Stimulated activated CD8-positive, alpha-beta memory T cell treated with anti-CD3 and anti-CD28 coated beads, Interleukin-7, amount 100 ng/mL, for 4 hours (primary cell): ENCODE measurements at places on chromosomes 16 and 17.

DNA sequence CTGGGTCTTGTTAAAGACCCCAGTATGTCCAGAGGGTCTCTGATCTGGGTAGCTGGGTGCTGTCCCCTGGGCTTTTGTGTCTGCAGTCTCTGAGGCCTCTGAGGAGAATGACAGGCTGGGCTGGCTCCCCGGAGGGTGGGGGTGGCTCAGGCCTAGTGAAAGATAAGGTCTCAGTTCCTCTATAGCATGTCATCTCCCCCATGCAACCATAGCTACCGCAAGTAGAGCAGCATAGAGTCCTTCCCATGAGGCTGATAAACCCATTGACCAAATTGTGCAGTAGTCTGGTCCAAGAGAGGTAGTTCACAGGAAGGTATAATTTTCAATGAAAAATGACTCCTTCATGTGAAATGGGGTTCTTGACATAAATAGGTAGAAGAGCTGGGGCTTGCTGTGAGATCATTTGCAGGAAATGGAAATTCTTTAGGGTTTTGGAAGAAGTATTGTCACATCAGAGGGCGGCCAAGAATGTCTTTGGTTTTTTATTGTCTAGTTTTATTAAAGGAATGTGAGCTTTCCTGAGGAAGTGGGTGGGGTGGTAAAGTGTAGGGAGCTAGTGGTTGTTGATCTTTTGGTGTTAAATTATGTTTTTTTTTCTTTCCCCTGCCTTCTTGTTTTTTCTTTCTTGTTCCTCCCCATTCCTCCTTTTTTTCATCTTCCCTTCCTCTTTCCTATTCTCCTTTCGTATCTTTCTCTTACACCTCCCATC lies 21.0 kb downstream of the SLC7A6OS start:
- DNase-seq, result peak; percentile 34

DNA sequence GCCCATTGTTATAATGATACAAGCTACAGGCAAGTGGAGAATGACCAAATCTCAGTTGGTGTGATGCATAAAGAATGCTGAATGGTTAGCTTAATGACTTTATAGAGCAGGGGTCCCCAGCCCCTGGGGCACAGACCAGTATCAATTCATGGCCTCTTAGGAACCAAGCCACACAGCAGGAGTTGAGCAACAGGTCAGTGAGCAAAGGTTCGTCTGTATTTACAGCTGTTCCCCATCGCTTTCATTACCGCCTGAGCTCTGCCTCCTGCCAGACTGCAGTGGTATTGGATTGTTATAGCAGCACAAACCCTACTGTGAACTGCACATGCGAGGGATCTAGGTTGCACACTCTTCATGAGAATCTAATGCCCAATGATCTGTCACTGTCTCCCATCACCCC lies 114.0 kb upstream of the ZFHX3 start:
- no peak for DNase-seq

- no peak for DNase-seq
Measured at GRCh38 chr16:58418601-58419000, 26.3 kb downstream of the GINS3 start.

- no peak for DNase-seq
Measured at GRCh38 chr16:83100679-83101078, 473.9 kb downstream of the CDH13 start.

DNA sequence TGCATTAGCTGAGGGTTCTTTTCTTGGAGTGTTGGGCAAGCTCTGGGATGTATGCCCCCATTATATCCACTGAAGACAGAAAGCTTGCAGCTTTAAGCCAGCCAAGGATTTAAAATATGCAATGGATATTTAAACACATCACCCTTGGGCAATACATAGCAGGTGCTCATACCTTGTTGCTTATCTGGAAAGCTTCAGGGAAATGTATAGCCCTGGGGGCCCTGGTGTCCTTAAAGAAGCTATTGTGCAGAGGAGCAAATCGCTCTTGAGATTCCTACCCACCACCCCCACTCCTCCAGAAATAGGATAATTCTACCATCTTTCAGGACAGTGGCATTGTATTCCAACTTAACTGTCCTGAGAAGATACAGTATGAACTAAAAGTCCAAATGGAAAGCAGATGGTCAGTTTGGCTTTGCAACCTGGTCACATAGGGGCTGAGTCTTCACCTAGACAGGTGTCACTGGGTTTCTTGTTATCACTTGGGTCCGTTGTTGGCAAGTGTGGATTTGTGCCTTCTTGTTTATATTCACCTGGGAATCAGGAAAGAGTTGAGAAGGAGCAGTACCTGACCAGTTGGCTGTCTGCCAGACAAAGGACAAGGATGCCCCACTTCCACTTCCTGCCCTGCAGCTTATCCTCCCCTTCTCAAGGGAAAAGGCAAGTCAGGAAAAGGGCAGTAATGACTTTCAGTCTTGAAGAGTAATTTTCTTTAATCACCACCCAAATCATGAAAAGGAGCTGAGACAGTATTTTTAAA lies 3.4 kb downstream of the ANKRD40CL start:
- DNase-seq, result no peak

- no peak for DNase-seq
Measured at GRCh38 chr17:17386094-17386800, 83.1 kb downstream of the NT5M start.

- DNase-seq, result no peak
Measured at GRCh38 chr16:84834403-84834772, 14.6 kb downstream of the CRISPLD2 start.

DNA sequence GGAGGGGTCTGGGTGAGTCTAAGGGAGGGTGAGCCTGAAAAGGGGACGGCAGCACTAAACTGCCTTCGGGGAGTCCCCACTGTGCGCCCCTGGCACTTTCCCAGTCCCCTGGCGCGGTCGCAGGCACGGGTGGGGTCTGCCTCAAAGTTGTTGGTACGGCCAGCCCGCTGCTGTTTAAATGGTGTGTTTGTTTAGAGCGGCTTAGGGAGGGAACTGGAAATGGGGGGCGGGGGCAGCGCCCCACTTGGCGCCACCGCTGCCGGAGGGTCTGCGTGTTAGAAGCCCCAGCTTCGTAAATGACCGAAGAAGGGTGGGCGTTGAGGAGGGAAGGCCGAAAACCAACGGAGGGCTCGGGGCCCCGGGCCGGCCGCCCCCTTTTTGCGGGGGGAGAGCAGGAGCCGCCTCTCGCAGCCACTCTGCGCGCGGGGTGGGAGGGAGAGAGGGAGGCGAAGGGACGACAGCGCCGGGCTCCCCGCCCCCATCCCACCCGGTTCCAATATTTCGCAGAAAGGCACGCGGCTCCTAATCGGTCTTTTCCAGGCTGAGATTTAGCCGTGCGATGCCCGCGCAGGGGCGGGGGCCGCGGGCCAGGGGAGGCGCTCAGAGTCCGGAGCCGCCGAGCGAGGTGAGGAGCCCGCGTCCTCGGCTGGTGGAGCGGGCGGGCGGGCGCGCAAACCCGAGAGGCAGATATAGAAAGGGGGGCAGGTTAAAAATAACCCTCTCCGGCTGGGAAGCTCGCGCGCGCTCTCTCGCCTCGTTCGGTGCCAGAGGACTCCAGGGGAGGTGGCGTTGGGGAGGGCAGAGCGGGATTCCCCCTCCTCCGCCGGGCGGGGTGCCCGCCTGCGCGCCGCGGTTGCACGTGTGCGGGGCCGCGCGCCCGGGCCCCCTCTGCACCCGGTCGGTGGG lies 54.9 kb downstream of the SREBF1 start:
- DNase-seq, result no peak

- no peak for DNase-seq
Measured at GRCh38 chr17:19904924-19905323, 37.2 kb upstream of the ULK2 start.

DNA sequence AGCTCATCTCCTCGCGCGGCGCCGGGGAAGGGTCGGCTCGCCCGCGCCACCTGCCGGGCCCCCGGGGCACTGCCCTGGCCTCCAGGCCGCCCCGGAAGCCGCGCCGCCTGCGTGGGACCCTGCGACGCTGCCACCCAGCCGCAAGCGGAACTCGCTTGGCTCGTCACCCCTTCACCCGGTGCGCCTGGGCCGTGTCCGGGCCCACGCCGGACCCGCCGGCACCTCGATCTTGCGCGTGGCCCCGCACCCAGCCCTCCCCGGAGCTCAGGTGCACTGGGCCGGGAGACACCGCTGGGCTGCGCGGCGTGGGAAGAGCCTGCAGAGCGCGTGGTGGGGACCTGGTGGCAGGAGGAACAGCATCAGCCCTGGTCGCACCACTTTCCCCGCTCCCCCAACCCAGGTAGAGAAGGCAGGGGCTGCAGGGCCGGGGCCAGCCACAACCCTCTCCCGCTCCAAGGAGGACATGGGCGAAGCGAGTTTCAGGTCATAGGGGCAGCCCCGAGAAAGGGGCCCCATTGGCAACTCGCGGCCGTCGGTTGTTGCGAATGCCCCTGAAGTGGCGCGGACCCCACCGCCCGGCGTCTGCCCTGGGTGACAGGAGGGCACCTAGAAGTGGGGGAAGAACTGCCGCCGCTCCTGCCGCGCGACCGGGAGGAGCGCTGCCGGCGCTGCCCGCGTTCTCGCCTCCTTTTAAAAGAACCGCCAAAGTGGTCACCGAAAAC lies 363 bp upstream of the MIF4GD start:
- DNase-seq, result peak; percentile 66

DNA sequence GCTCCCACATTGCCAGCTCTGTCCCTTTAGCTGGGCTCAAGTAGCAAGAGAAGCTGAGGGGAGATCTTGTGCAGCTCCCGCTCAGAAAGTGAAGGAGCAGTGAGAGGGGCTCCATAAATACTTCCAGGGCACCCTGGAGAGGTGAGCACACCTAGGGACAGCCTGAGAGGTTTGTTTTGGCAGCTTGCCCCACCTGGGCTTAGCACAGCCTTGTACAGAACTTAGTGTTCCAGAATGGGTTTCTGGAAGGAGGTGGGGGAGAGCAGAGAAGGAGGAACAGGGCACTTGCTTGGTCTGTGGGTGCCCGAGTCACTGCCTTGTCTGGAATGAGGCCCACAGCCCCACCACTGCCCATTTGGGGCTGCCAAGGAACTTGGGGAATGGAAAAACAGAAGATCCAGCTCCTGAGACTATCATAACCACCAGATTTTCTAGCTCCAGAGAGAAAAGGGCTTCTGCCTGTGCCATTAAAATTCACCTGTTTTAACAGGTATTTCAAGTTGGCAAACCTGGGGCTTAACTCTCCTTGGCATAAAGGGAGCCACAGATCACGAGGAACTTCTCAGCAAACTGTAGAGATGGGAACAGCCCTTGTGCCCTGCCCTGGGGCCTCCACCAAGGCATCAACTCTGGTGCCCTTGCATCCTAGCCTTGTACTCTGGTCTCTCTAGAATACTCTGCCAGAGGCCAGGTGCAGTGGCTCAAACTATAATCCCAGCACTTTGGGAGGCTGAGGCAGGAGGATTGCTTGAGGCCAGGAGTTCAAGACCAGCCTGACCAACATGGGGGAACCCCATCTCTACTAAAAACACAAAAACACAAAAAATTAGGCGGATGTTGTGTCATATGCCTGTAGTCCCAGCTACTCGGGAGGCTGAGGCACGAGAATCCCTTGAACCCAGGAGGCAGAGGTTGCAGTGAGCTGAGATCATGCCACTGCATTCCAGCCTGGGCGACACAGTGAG lies 1.9 kb downstream of the PRR15L start:
- DNase-seq, result no peak

DNA sequence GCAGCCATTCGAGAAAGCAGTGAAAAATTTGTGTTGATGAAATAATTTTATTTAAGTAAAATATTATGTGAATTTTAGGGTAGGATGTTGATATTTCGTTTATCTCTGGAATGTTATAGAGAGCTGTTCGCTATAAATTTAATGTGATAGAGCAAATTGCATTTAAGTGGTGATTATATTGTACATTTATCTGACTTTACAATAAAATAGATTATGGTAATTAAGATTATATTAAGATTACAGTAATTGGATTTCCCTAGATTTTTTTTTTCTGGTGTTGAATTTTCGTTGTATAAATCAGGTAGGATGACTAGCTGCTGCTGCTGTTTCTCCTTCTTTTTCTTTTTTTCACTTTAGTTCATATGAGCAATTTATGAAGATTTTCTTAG lies 71.0 kb downstream of the AATF start:
- no peak for DNase-seq

GRCh38 chr16:90084215-90084950 lies 7.3 kb upstream of the PRDM7 start:
- DNase-seq, result no peak

GRCh38 chr17:36825113-36825512 lies 112.2 kb upstream of the LHX1 start:
- no peak for DNase-seq

GRCh38 chr17:51365090-51365489 lies 104.7 kb downstream of the UTP18 start:
- DNase-seq, result no peak

- no peak for DNase-seq
Measured at GRCh38 chr17:49388290-49388640, 26.2 kb upstream of the ZNF652 start.

DNA sequence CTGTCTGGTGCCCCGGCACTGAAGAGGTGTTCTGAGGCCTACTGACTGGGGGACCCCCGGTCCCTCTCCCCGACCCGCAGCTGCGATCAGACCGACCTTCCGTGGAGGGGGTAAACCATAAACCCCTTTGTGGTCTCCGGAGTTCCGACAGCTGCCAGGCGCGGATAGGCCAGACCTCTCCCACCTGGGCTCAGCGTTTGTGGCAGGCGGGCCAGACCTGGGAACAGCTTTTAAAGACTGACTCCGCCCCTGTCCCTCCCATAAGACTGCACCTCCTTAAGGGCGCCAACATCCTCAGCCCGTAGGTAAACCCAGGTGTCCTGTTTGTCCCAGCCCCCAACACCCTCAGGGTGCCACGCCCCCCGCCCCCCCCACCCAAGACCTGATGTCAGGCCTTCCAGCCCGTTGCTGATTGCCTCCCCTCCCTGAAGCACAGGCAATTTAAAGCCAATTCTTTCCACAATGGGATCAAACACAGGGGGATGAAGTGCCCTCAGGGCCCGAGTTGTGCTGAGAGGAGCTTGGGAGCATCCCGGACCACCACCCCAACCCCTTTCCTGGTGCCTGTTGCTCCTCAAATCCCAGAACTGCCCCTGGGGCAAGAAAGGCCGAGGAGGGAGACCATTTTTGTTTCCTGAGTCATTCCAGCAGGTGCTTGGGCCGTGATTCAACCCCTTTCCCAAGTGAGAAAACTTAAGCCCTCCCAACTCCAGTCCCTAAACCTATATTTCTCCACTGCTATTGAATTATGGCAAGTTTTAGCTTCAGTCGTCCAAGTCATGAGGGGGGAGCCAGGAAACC lies at the start of gene SOX15:
SOX15 (minus strand) TSS at position 204 of the 801 bp plus-strand sequence. CDS start 418 bp downstream, outside the sequence.
- DNase-seq, result no peak

DNA sequence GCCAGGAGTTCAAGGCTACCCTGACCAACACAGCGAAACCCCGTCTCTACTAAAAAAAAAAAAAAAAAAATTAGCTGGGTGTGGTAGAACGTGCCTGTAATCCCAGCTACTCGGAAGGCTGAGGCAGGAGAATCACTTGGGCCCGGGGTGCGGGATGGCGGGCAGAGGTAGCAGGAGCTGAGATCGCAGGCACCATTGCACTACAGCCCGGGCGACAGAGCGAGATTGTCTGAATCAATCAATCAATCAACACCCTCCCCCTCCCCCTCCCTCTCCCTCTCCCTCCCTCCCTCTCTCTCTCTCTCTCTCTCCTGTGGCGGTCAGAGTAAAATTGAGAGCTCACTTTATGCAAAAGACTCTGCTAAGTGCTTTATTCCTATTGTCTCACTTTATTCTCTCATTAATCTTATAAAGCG lies 1.2 kb downstream of the HSDL1 start:
- DNase-seq, result no peak
